Activated CD4-positive, alpha-beta T cell treated with anti-CD3 and anti-CD28 coated beads, Interleukin-2, amount 10 ng/mL, durations not matched to agents 24 days and 14 days (primary cell): ENCODE measurements at places on chromosomes 13 and 19. TPM values are rescaled to one million over a fixed set of nuclear protein-coding genes. Genes with fewer than 3 reads are reported as not detected.

DNA sequence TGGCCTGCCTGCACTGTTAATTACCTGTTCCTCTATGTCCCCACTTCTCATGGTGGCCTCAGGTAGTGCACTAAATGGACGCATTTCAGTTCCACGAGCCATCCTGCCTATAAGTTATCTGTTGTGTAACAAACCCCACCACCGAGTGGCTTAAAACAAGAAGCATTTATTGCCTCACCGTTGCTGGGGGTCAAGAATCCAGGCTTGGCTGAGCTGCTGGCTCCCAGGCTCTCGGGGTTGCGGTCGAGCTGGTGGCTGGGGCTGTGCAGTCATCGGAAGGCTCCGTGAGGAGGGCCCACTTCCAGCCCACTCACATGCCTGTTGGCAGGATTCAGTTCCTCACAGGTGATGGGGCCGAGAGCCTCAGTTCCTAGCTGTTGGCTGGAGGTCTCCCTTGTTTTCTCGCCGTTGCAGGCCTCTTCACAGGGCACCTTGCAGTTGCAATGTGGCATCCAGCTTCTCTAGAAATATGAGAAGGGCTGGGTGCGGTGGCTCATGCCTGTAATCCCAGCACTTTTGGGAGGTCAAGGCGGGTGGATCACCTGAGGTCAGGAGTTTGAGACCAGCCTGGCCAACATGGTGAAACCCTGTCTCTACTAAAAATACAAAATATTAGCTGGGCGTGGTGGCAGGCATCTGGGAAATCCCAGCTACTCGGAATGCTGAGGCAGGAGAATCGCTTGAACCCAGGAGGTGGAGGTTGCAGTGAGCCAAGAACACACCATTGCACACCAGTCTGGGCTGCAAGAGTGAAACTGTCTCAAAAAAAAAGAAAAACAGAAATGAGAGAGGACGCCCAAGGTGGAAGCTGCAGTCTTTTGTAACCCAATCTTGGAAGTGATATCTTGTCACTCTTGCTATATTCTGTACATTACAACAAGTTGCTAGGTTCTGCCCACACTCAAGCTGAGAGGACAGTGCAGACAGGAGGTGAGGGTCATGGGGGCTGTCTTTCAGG lies 6.5 kb upstream of the PTOV1 start:
- DNase-seq = no peak

DNA sequence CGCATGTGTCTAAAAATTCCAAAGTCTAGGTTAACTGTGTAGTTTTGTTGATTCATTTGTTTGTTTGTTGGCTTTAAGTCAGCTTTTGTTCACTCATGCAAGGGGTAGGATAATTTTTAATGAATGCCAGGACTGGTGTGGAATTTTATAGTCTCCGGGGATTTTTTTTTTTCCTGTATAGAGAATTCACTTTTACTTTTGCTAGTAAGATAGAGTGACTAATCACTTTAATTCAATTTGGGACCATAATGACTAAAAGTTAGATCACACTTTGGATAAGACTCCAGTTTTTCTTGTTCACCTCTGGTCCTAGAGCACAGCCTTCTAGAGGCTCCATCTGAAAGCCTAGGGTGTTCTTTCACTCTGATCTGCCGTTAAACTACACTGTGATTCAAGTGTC lies 1690.0 kb downstream of the PCDH9 start:
- DNase-seq = no peak

DNA sequence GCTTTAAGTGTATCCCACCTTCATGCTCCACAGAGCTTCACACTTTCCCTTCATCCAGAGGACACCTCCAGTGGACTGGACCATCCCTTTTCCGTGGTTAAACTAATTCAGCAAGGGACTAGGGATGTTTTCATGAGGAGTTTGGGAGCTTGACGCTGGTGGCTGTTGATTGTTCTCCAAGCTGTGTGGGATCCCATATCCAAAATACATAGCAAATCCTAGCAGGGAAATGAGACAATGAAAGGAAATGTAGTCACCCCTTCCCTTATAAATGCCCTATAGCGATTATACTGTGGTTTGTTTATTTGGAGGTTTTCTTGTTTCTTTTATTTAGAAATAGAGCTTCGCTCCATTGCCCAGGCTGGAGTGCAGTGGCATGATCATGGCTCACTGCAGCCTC lies 31.6 kb upstream of the DPRX start:
- DNase-seq = no peak

The ZNF135 gene
- total RNA-seq = 0.05 TPM in 1 of 2 replicates, not detected in the other

The SLITRK5 gene
- total RNA-seq = not detected in 2 replicates

The BEST2 gene
- total RNA-seq = not detected in 2 replicates

The SBSN gene
- total RNA-seq = not detected in 2 replicates
